ENCODE measurements at places on chromosomes 12 and 14. TPM values are rescaled to one million over a fixed set of nuclear protein-coding genes. Genes with fewer than 3 reads are reported as not detected.

Gene REP15
- total RNA-seq = not detected

Gene DCD
- total RNA-seq = not detected

Gene GALNT6
- total RNA-seq = 0.51 TPM

Gene RASSF8
- total RNA-seq = 23.6 TPM

Gene DTX1
- 0.63 TPM for total RNA-seq

Gene CLEC6A
- not detected for total RNA-seq

DNA sequence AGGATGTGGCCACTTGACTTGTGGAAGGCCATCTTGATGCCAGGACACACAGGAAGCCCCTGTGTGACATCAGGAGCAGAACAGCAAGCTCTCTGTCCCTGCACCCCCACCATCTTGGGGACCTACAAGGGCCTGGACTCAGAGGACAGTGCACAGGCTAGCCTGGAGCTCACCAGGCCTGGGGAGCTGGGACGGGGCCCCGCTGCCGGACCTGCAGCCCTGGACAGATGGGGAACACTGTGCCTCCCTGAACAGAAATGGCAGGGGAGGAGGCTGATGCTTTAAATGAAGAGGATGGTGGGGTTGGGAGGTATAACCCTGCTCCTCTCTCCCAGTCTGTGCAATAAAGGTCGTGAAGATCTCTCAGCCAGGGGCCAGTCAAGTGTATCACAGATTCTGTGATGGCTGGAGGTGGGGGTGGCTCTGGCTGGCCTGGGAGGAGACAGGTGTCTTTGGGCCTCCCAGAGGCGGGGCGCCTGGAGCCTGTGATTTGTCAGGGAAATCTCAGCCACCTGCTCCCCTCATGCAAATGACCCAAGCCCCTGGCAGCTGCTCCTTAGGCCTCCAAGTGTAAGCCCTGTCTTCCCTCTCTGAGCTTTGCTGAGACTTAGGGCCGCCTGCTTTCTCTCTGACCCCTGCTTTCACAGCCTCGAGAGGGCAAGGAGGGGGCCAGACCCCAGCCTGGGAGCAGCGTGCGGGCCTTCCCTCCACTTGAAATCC, 1.1 kb upstream of the GNB3 start:
- no peaks in the 10 kb centered on the region for H3K27me3 ChIP-seq
- no peak overlapping the region for H3K27ac ChIP-seq
- H3K4me3 ChIP-seq = no peak overlapping the region
- no peaks in the 10 kb centered on the region for H3K36me3 ChIP-seq
- H3K4me1 ChIP-seq = no peaks in the 10 kb centered on the region

GRCh38 chr14:54675236-54676128, 108.6 kb downstream of the SAMD4A start:
- no peak overlapping the region for H3K4me3 ChIP-seq
- no peaks in the 10 kb centered on the region for H3K27me3 ChIP-seq
- H3K36me3 ChIP-seq = no peaks in the 10 kb centered on the region
- H3K27ac ChIP-seq = peak overlapping the region; percentile 86
- H3K4me1 ChIP-seq = peaks cover 77% of the 10 kb centered on the region

- H3K4me3 ChIP-seq = no peak overlapping the region
- H3K27me3 ChIP-seq = no peaks in the 10 kb centered on the region
- H3K36me3 ChIP-seq = no peaks in the 10 kb centered on the region
Observed at GRCh38 chr12:11787933-11788849, 138.7 kb downstream of the ETV6 start.

DNA sequence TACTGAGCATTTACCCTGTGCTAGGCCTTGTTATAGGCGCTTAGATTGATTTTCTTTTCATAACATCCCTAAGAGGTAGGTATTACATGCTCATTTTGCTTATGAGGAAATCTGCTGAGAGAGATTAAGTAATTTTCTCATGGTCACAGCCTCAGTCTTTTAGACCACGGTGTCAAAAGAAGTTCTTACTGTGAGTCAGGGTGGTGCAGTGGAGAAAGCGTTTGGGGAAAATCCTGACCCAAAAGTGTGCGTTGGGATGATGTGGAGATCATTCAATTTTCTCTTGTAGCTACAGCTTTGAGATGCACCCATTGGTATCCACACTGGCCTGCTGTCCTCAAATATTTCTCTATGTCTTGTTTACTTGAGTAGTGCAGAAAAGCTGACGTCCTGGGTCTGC, 8.2 kb downstream of the ANG start:
- no peaks in the 10 kb centered on the region for H3K36me3 ChIP-seq
- H3K4me1 ChIP-seq = no peaks in the 10 kb centered on the region

GRCh38 chr12:95197636-95198035, 19.6 kb downstream of the FGD6 start:
- no peaks in the 10 kb centered on the region for H3K27me3 ChIP-seq
- H3K4me1 ChIP-seq = peaks cover 9% of the 10 kb centered on the region
- H3K27ac ChIP-seq = no peak overlapping the region

GRCh38 chr12:1838205-1838993, 18.0 kb downstream of the LRTM2 start:
- no peaks in the 10 kb centered on the region for H3K4me1 ChIP-seq
- peaks cover 14% of the 10 kb centered on the region for H3K27me3 ChIP-seq
- no peak for DNase-seq
- no peaks in the 10 kb centered on the region for H3K36me3 ChIP-seq

GRCh38 chr14:99277530-99277929, 5.5 kb upstream of the BCL11B start:
- H3K4me3 ChIP-seq = no peak overlapping the region
- no peak for DNase-seq
- H3K36me3 ChIP-seq = no peaks in the 10 kb centered on the region
- H3K4me1 ChIP-seq = peaks cover 8% of the 10 kb centered on the region

DNA sequence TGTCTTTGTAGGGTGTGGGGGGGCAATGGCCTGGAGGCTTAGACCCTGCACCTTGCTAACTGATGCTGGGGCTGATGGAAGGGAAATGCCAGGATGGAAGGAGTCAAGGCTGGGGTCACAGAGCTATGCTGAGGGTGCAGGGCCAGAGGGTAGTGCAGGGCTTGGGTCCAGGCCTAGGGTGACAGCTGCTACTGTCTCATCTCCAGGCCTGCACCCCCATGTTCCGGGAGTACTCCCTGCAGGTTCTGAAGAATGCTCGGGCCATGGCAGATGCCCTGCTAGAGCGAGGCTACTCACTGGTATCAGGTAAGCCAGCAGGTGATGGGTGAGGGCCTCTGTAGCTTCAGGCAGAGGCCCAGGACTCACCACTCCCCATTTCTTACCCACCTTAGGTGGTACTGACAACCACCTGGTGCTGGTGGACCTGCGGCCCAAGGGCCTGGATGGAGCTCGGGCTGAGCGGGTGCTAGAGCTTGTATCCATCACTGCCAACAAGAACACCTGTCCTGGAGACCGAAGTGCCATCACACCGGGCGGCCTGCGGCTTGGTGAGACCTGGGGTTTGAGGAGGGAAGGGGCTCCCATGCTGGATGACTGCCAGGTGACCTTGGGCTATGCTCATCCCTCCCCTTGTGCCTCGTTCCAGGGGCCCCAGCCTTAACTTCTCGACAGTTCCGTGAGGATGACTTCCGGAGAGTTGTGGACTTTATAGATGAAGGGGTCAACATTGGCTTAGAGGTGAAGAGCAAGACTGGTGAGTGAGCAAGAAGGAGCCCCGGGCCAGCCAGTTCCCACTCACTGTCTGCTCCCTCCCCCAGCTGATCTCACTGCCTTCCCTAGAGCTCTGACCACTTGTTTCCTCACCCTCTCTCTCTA, 4.1 kb downstream of the SHMT2 start:
- H3K4me1 ChIP-seq = peaks cover 10% of the 10 kb centered on the region
- H3K27me3 ChIP-seq = peaks cover 19% of the 10 kb centered on the region
- no peak overlapping the region for H3K4me3 ChIP-seq
- no peak overlapping the region for H3K27ac ChIP-seq
- no peaks in the 10 kb centered on the region for H3K36me3 ChIP-seq

DNA sequence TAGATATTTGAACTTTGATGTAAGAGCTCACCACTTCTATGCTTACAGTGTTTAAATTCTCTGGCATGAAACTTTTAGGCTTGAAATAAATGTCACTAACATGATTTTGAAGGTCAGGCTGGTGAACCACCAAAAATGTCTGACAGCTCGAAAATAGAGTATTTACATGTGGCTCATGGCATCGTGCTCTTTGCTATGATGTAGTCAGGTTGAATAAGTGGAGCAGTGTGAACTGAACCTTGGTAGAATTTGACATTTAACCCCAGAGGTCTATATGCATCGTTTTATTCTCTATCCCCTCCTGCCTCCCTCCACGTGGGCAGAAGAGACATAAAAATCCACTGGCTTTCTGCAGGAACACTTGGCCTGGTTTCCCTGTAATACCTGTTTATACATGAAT, 369.7 kb upstream of the ATP2B1 start:
- H3K4me1 ChIP-seq = no peaks in the 10 kb centered on the region
- H3K27me3 ChIP-seq = no peaks in the 10 kb centered on the region
- no peaks in the 10 kb centered on the region for H3K36me3 ChIP-seq

DNA sequence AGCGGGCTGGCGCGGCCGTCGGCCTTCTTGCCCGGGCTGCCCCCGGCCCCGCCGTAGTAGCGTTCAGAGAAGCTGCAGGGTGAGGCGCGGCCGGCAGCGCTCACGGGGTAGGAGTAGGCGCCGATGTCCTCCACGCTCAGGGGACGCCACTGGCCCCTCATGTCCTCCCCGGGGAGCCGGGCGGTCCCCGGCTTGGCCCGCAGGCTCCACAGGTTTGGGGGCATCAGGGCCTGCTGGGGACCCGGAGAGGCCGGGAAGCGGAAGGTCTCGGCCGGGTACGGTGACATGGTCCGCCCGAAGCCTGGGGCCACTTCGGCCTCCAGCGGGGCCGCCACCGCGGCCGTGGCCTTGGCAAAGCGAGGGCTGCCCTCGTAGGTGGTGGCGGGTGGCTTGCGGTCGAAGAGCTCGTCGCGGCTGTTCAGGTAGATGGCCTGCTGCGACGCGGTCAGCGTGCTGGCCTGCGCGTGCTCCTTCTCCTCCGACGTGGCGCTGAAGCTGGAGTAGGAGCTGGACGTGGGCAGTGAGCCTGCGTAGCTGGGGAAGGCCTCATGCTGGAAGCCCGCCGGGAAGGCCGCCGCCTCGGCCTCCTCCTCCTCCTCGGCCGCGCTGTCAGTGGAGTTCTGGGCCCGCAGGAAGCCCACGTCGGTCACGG, 48.7 kb downstream of the BEGAIN start:
- H3K36me3 ChIP-seq = no peaks in the 10 kb centered on the region
- H3K4me3 ChIP-seq = no peak overlapping the region
- H3K27ac ChIP-seq = no peak overlapping the region

- no peak overlapping the region for H3K27ac ChIP-seq
- H3K27me3 ChIP-seq = no peaks in the 10 kb centered on the region
- H3K4me3 ChIP-seq = no peak overlapping the region
- no peaks in the 10 kb centered on the region for H3K36me3 ChIP-seq
- DNase-seq = no peak
Observed at GRCh38 chr14:65840118-65840751, 427.7 kb downstream of the FUT8 start.

- no peaks in the 10 kb centered on the region for H3K4me1 ChIP-seq
- no peak for DNase-seq
- no peak overlapping the region for H3K27ac ChIP-seq
- H3K27me3 ChIP-seq = no peaks in the 10 kb centered on the region
- H3K4me3 ChIP-seq = no peak overlapping the region
Observed at GRCh38 chr12:65685514-65685913, 138.8 kb upstream of the HMGA2 start.

- no peaks in the 10 kb centered on the region for H3K27me3 ChIP-seq
- no peak for DNase-seq
- peaks cover 3% of the 10 kb centered on the region for H3K4me1 ChIP-seq
- no peak overlapping the region for H3K27ac ChIP-seq
- H3K4me3 ChIP-seq = no peak overlapping the region
- H3K36me3 ChIP-seq = no peaks in the 10 kb centered on the region
Observed at GRCh38 chr12:42892702-42893551, 303.4 kb upstream of the PRICKLE1 start.

DNA sequence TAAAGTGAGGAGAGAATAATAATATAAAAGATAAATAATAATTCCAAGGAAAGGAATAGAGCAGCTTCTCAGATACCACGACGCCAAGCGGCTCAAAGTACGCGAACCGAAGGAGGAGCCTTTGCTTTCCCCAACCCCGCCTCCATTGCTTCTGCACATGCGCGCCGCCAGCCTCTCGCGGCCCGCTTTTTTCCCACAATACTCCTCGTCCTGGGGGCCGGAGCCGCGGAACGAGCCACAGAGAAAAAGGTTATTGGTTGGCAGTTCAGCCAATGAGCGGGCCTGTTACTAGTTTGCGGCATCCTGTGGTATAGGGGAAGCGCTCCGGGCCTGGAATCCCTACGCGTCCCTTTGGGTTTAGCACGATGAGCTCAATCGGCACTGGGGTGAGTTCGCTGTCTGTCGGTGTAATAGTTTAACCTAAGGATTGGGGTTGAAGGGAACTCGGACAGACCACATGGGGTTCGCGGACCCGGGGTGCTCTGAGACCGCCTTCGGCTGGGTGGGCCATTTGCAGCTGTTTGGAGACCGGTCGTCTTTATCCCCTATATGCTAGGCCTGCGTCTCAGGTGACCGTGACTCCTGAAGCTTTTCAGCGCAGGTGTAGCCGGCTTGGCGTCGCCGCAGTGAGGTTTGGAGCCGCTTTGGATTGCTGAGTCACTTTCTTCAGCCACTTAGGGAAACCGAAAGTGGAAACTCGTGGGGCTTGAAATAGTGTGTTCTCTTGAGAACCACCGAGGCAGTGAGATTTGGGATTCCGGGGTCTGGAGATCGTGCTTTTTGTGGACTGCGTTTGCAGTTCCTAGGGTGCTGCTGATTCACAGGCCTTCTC, at the start of gene PSMA3:
Gene PSMA3 (plus strand): TSS at position 288 of the 832 bp plus-strand sequence. CDS start 78 bp downstream, at position 366.
- H3K27ac ChIP-seq = peak within 1 kb of the TSS; percentile 94
- H3K36me3 ChIP-seq = no peaks in the 10 kb centered on the region
- H3K4me3 ChIP-seq = peak within 1 kb of the TSS; percentile 83
- DNase-seq = peak; percentile 98
- peaks cover 33% of the 10 kb centered on the region for H3K4me1 ChIP-seq
- no peaks in the 10 kb centered on the region for H3K27me3 ChIP-seq

- H3K4me1 ChIP-seq = no peaks in the 10 kb centered on the region
- DNase-seq = no peak
- H3K27ac ChIP-seq = no peak overlapping the region
- no peak overlapping the region for H3K4me3 ChIP-seq
- H3K36me3 ChIP-seq = no peaks in the 10 kb centered on the region
Observed at GRCh38 chr12:24361877-24362580, 412.6 kb upstream of the SOX5 start.

GRCh38 chr14:31106768-31107167, 80.6 kb upstream of the STRN3 start:
- peak overlapping the region; percentile 8 for H3K27ac ChIP-seq
- no peaks in the 10 kb centered on the region for H3K27me3 ChIP-seq
- no peaks in the 10 kb centered on the region for H3K4me1 ChIP-seq
- no peak for DNase-seq
- H3K36me3 ChIP-seq = peaks cover 2% of the 10 kb centered on the region
